ENCODE measurements at places on chromosomes 11 and 22.

GRCh38 chr22:44365832-44366231 is 53.1 kb upstream of the SHISAL1 start:
- DNase-seq, result no peak

- no peak for DNase-seq
These were observed 67.3 kb downstream of the PPFIBP2 start for GRCh38 chr11:7581021-7581590.

GRCh38 chr11:8793114-8793777 is 110.7 kb downstream of the RPL27A start:
- DNase-seq, result no peak

GRCh38 chr22:45010532-45010900 is 711 bp upstream of the PHF21B start:
- DNase-seq, result no peak

DNA sequence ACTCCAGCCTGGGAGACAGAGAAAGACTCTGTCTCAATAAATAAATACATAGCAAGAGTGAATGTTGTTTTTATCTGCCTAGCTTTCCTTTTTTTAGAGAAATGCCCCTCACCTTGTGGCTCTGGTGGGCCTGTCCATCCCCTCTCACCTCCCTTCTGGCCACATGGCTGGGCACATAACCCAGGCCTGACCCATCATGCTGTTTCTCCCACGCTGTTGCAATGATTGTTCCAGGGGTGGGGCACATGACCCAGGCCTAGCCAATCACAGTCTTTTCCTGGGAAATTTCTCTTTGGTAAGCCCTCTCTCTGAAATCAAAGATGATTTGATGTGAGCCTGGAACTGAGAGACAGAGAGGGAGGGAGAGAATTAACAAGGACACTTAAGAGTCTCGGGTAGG is 5.5 kb upstream of the CYTH4 start:
- no peak for DNase-seq

GRCh38 chr11:67321313-67321871 is 18.1 kb downstream of the SSH3 start:
- DNase-seq, result no peak

DNA sequence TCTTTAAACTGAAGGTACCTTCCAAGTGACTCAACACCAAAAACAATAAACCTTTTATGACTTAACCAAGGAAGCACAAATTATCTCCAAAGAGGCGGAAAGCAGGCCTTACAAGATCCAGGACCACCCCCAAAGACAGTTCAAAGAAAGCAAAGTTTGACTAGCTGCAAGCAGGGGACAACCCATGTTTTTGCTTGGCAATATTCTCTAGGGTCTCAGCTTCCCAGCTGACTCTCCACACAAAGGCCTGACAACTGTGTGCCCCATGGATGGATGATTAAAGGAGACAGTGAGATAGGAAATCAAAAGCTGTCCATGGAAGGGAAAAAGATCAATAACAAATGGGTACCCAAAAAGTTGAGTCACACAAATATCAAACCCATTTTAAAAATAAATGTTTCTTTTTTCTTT is 232.2 kb downstream of the DDX10 start:
- no peak for DNase-seq

Measured in NCI-H2107 (cell line).